NCI-H1105 treated with DMSO at 0.1 percent for 48 hours (cell line): ENCODE measurements at places on chromosomes 6 and 20.

DNA sequence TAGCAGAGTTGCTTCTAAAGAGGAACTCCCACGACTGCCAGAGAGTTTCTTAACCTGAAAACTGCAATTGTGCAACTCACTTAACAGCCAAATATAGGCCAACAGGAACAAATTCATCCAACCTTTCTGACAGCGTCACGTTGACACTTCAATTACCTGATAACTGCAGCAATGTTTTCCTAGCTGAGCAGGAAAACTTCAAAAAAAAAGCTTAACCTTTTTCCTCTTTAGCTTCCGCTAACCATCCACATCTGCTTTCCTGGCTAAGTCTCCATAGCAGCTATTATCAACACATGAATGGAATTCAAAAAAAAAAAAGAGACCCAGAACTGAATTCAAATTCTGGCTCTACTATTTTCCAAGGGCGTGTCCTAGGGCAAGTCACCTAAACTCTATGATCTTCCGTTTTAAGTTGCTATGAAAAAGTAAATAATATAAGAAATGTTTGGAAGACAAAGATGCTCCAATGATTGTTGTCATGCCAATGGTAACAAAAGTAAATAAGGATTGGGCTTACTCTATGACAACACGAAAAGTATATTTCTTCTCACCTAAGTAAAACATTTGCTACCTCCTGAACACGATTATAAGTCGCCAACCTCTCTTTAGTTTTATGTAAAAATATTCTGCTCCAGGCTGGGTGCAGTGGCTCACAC lies 524.6 kb upstream of the JARID2 start:
- DNase-seq = no peak

DNA sequence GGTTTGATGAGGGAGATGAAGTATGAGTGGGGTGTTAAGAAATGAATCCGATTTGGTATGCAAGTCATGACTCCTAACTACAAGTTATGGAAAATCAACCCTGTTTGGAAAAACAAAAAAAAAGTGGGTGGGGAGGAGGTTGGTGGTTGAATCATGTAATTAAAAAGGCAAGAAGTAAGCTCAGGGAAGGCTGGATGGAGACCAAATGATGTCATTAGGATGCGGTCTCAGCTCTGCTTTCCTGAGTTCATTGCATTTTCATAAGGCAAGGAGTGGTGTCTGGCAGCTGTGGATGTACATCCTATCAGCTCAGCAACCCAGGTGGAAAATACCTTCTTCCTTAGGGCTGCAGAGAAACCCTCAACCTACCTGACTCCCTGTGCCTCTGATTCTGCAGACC lies 60.4 kb upstream of the AKAP12 start:
- DNase-seq = no peak

- DNase-seq = no peak
Observed at GRCh38 chr6:71228461-71229041, 60.1 kb upstream of the OGFRL1 start.

DNA sequence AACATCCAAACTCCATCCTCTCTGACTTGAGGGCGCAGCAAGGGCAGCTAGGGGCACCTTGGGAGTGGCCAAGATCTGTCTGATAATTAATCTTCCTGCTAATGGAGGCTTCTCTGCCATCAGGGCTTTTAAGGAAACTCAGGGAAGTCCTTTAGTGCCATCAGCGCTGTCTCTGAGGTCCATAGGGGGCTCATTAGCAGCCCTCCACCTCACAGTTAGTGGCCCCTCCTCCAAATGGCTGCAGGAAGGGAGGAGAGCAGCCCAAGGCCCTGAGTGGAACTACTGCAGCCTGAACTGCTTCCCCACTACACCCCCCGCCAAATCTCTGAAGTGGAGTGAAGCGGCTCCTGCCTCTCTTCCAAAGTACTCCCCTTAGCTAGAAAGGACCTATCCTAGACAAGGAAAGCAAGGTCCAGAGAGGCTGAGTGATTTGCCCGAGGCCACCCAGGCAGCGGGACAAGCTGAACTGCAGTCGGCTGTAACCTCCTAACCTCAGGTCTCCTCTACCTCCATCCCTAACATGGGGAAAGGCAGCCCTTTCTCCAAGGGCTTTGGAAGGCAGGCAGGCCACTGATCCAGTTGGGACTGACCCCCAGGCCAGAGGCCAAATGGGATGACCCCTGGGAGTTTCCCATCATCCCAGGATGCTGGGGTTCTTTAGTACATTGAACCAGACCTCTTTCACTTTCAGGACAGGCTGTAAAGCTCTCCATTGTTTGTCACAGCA lies 39.5 kb upstream of the ZFAND3 start:
- no peak for DNase-seq

DNA sequence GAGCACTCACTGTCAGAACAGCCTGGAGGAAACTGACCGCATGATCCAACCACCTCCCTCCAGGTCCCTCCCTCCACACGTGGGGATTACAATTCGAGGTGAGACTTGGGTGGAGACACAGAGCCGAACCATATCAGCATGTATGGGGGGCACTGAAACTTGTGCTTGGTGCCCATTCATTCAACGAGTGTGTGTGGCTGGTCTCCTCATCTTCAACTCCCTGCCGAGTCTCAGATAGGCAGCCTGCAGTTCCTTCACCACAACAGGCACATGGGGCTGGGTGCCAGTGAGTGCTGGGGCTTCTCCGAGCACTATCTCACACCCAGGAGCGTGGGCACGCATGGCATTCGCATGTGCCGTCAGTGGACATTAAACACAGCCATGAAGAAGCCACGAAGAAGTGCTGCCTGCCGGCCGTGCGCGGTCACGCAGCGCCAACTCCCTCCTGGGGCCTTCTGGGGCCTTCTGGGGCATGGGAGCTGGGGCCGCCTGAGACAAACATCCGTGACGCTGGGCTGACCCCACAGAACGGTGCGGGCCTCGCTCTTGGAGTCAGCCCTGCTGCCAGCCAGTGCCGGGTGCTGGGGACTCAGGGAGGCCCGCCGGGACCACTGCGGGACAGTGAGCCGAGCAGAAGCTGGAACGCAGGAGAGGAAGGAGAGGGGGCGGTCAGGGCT lies 714 bp upstream of the RTEL1 start:
- DNase-seq = no peak

- no peak for DNase-seq
Observed at GRCh38 chr6:77021232-77021631, 442.1 kb downstream of the HTR1B start.

GRCh38 chr6:18595774-18596530 lies 208.8 kb downstream of the RNF144B start:
- DNase-seq = peak; percentile 82

DNA sequence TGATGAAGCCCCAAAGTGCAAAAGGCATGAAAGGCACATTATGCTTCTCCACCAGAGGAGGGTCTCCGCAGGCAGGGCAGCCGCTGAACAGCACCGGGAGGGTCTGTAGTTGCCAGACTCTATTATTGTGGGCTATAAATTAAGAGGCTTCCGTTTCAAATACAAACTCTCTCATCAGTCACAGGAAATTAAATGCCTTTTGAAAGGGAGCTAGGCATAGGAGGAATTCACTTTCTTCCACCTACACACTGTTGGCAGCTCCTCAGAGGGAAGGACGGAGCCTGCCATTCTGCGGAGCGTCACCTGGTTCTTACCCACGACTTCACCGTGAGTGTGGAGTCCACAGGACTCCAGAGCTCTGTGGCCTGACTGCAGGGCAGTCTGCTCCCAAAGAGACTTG lies 140.8 kb upstream of the AGPAT4 start:
- no peak for DNase-seq

GRCh38 chr6:158374020-158374419 lies 61.8 kb downstream of the TULP4 start:
- no peak for DNase-seq

DNA sequence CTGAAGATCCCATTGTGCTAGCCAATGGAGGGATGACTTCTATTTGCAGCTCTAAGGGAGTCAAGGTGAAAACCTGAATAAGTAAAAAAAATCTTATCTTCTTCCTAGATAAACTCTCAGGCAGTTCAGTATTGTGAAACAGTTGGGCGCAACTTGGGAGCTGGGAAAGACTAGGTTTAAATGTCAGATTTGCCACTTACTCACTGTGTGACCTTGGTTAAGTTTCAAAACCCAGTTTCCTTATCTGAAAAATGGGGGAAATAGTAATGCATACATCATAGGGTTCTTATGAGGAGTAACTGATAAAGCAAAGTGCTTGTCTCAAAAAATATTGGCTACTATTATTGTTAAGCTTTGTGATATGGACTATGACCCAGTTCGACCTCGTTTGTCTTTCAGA lies 88.8 kb downstream of the CD83 start:
- DNase-seq = no peak

GRCh38 chr6:96755096-96755495 lies 82.2 kb downstream of the GPR63 start:
- no peak for DNase-seq

DNA sequence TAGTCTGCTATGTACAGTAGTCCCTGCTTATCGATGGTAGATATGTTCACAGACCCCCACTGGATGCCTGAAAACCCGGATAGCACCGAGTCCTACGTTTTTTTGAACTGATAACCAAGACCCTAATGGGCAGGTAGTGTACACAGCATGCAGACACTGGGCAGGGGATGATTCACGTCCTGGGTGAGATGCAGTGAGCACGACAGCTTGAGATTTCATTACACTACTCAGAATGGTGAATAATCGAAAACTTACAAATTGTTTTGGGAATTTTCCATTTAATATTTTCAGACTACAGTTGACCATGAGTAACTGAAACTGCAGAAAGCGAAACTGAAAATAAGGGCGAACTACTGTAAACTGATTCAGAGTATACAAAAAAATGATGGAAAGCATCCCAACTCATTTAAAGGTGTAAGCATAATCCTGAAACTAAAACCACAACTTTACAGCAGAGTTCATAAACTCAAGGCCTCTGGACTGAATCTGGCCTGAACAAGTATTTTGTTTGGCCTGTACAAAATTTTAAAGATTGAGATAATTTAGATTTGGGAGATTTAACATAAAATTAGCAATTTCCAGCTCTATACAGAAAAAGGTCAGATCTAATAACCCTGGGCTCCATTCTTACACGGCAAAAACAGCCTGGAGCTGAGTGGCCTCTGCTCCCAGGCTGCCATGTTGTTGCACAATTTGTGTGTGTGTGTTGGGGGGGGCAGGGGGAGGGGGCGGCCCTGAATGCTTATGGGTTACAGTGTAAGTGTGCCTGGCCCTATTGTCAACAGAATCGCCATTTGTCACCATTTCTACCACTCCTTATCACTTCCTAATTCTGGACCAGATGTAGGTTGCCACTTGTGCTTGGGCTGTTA lies 34.9 kb downstream of the RNF24 start:
- no peak for DNase-seq
